ENCODE measurements at places on chromosomes 5 and 9. TPM values are rescaled to one million over a fixed set of nuclear protein-coding genes. Genes with fewer than 3 reads are reported as not detected.

- H3K4me1 ChIP-seq = peaks cover 32% of the 10 kb centered on the region
- peak overlapping the region; percentile 94 for H3K27ac ChIP-seq
- H3K4me3 ChIP-seq = peak overlapping the region; percentile 77
- H3K36me3 ChIP-seq = peaks cover 2% of the 10 kb centered on the region
Observed at GRCh38 chr9:129208207-129209032, 30.4 kb upstream of the IER5L start.

- H3K36me3 ChIP-seq = no peaks in the 10 kb centered on the region
- DNase-seq = no peak
- H3K4me3 ChIP-seq = no peak overlapping the region
- no peak overlapping the region for H3K27ac ChIP-seq
- H3K4me1 ChIP-seq = no peaks in the 10 kb centered on the region
- H3K27me3 ChIP-seq = no peaks in the 10 kb centered on the region
Observed at GRCh38 chr5:92715946-92716520, 865.0 kb downstream of the NR2F1-AS1 start.

GRCh38 chr9:121900163-121900562, 192.9 kb downstream of the TTLL11 start:
- no peaks in the 10 kb centered on the region for H3K36me3 ChIP-seq
- H3K27ac ChIP-seq = no peak overlapping the region
- DNase-seq = no peak
- no peak overlapping the region for H3K4me3 ChIP-seq
- no peaks in the 10 kb centered on the region for H3K27me3 ChIP-seq

DNA sequence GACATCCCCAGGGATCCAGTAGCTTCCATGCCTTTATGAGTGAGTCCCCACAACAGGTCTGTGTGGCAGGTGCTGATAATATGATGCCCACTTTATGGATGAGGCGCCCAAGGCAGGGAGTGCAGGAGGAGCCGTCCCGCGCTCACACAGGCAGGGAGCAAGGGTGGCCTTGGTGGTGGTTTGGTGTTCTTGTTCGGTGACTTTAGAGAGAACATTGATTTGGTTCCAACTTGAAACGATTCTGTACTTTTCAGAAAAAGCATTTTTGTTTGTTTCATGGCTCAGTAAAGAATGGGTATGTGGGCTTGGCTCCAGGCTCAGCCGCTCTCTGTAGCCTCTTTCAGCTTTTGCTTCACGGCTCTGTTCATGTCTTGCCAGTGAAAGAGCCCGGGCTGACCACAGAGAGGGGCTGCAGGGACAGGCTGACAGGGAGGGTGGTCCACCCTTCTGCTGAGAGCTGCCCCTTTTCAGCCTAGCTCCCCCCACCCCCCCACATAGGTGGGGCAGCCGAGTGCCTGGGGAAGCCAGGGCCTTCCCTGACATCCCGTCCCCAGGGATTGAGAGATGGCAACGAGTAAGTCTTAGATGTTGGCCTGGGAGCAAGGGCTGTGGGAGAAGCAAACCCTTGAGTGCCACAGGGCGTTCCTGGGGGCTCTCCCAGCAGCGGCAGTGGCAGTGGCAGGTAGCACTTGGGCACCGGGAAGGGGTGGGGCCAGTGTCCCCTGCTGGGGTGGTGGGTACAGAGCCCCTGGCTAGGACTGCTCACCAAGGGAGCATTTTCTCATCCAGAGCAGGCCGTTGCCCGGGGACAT, 28.0 kb downstream of the NCS1 start:
- no peak overlapping the region for H3K27ac ChIP-seq
- H3K4me1 ChIP-seq = no peaks in the 10 kb centered on the region
- DNase-seq = no peak
- H3K4me3 ChIP-seq = no peak overlapping the region
- no peaks in the 10 kb centered on the region for H3K27me3 ChIP-seq

Gene IER5L
- 1.1 TPM for total RNA-seq

Gene BTNL3
- total RNA-seq = not detected

Gene IFNA21
- total RNA-seq = not detected

DNA sequence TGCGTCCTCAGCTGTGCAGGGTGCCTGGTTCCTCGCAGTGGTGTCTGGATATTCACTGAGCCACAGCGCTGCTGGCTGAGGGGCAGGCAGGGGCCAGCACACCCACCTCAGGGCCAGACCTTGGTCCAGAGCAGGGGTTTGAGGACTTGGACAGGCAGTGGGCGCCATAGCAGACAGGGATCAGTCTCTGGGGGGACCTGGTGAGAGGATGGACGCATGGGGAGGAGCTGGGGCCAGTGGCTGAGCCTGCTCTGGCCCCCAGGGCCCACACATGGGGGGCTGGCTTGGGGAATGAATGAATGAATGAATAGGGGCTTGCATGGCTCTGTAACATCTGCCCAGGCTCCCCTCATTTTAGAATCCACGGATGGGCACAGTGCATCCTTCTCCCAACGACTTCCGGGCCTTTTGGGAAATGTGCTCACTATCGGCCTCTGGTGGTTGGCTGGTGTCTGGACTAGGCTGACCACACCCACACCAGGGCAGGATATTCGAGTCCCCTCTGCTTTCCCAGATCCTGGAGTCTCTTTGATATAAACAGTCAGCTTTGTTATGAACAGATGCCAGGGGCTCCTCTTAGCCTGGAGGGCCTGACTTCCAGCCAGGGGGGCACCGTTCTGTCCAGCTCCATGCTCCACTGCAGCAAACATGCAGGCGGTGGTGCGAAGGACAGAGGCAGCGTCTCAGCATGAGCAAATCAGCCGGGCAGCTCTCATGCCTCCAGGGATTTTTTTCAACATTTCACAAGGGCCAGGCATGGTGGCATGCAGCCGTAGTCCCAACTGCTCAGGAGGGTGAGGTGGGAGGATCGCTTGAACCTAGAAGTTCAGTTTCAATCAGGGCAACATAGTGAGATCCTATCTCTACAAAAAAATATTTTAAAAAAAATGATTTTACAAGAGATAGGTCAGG, 62.6 kb downstream of the NEK6 start:
- H3K36me3 ChIP-seq = no peaks in the 10 kb centered on the region
- H3K27me3 ChIP-seq = no peaks in the 10 kb centered on the region
- H3K4me3 ChIP-seq = no peak overlapping the region
- no peak overlapping the region for H3K27ac ChIP-seq
- peak; percentile 33 for DNase-seq

Gene GPR21
- 0.42 TPM for total RNA-seq

GRCh38 chr5:140162781-140163180, 12.2 kb upstream of the CYSTM1 start:
- H3K4me3 ChIP-seq = no peak overlapping the region
- no peak overlapping the region for H3K27ac ChIP-seq
- no peak for DNase-seq
- no peaks in the 10 kb centered on the region for H3K27me3 ChIP-seq
- H3K36me3 ChIP-seq = no peaks in the 10 kb centered on the region

Gene PCDHGB2
- not detected for total RNA-seq

GRCh38 chr5:98299435-98299834, 474.0 kb upstream of the RGMB start:
- H3K27me3 ChIP-seq = peaks cover 19% of the 10 kb centered on the region
- no peaks in the 10 kb centered on the region for H3K36me3 ChIP-seq
- H3K4me3 ChIP-seq = no peak overlapping the region

GRCh38 chr9:104280178-104280560, 186.1 kb downstream of the SMC2 start:
- no peak overlapping the region for H3K4me3 ChIP-seq
- no peak for DNase-seq
- H3K27me3 ChIP-seq = no peaks in the 10 kb centered on the region
- no peaks in the 10 kb centered on the region for H3K36me3 ChIP-seq
- no peaks in the 10 kb centered on the region for H3K4me1 ChIP-seq

All from activated naive CD8-positive, alpha-beta T cell treated with anti-CD3 and anti-CD28 coated beads for 36 hours (primary cell).